ENCODE measurements at places on chromosomes 2 and 18. TPM values are rescaled to one million over a fixed set of nuclear protein-coding genes. Genes with fewer than 3 reads are reported as not detected.

Gene SLC8A1
- 0.38 TPM for polyA plus RNA-seq

Gene G6PC2
- polyA plus RNA-seq = not detected

Gene PRKAG3
- polyA plus RNA-seq = 0.13 TPM

Gene ERFE
- not detected for polyA plus RNA-seq

All from aorta (tissue), 5 donors.